ENCODE measurements at places on chromosomes 4 and X.
A peak's percentile ranks its signal among the peaks of the same experiment; 100 is the strongest.

DNA sequence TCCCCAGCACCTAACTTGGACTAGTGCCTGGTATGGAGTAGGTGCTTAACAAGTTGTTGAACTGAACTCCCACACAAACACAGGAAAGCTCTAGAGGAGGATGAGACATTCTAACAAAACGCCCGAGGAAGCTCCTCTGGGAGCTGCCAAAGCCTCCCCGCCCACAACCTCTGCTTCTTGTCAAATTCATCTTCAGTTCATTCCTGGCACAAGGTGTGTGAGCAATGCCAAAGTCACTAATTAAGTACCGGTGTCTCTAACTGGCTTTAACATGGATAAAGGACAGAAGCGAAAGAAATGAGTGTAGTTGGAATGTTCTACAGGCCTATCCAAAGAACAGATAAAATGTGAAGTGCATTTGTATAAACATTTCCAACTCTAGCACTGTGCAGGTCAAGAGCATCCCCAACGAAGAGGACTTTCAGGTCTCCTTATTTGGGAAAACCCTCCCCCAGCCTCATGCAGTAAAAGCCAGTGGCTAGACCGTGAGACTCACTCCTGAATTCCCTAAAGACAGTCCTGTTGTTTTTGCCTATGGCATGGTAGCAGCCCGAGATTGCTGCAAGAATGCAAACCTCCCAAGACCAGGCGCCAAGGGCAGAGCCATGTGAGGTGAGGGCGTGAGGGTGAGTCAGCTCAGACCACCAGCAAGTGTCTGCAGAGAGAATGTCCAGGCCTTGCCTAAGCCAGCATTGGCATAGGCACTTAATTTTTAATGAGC lies 72.2 kb upstream of the KLF3 start:
- DNase-seq = no peak

GRCh38 chr4:66035701-66036100 lies 365.4 kb upstream of the EPHA5 start:
- no peak for DNase-seq

- no peak for DNase-seq
Measured at GRCh38 chr4:184288451-184289178, 70.9 kb upstream of the ENPP6 start.

- no peak for DNase-seq
Measured at GRCh38 chr4:40264995-40265909, 68.4 kb downstream of the RHOH start.

DNA sequence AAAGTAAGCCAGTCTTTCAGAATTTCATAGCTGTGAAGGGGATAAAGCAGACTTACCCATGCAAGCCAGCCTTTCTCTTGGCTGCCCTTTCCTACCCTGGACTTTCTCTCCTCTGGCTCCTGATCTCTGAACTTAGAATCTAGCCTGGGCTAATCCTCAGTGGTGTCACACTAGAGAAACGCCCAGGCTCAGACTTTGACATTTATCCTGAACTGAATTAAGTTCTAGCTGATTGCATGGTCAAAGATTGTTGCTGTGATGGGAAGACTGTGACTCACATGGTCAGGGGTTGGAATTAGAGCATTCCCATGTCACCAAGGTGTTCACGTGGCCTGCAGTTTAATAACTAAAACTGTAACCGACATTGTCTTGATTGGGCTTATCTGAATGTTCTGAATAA lies 469.5 kb upstream of the FAT1 start:
- DNase-seq = no peak

- DNase-seq = no peak
Measured at GRCh38 chrX:133985164-133985966, at the start of gene GPC3. Gene GPC3, minus strand, starts transcription at chrX:133985594.

DNA sequence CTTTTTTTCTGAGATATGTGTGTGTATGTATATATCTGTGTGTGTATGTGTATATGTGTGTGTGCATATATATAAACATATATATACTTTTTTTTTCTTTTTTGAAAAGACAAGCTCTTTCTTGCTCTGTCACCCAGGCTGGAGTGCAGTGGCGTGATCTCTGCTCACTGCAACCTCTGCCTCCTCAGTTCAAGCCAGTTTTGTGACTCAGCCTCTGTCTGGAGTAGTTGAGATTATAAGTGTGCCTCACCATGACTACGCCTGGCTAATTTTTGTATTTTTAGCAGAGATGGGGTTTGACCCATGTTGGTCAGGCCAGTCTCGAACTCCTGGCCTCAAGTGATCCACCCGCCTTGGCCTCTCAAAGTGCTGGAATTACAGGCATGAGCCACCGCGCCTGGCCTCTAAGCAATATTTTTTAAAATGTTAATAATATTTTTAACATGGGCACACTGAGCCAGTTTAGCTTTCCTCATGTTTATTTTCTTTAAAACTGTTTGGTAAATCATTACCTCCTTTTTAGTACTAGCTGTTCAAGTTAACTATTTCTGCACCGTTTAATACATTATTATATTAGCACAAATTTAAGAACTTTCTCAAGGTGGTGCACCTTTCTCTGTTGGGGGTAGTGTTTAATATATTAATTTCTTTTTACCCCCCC lies 33.3 kb downstream of the BBS12 start:
- DNase-seq = no peak

DNA sequence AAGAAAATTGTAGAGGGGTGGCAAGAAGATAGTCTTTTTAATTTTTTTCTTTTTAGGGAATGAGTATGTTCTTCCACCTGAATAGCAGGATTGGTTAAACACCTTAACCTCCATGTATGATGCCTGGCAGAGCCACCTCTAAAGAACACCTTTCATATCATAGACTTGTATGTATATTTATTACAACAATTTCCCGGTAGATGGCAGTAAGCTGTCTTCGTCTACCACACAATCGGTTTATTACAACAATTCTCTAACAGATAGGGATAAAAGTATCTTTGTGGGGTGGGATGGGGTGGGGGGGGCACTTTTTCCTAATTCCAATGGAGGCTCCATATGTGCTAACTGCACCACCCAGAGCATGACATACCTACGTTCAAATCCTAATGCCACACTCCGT lies 255.5 kb downstream of the LDB2 start:
- no peak for DNase-seq

- DNase-seq = no peak
Measured at GRCh38 chr4:87838890-87839591, 6.3 kb downstream of the MEPE start.

DNA sequence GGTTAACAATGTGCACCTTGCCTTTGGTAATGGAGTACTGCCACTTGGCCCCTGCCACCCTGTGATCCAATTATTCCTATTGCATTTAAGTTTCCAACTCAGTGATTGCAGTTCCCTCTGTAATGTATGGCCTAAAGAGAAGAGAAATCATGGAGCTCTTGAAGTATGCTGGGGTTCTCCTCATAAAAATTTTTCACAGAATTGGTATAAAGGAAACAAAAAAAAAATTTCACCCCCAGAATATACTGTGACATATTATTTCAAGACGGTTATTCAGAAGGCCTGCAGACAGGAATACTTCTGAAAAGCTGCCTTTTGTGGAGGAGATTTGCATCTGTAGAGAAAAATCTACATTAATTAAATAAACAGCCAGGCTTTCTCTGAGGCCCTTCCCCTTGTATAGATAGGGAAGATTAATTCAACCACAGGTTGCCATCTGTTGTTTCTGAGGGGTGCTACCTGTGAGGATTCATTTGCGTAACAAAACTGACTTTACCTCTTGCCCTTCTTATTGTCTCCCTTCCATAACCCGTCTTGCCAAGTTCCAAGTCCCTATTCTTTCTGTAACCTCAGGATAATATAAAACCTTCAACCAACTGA lies 94.8 kb upstream of the LANCL3 start:
- no peak for DNase-seq

- DNase-seq = no peak
Measured at GRCh38 chr4:7186516-7187167, 5.7 kb upstream of the SORCS2 start.

GRCh38 chr4:31595496-31595895 lies 875.3 kb downstream of the PCDH7 start:
- DNase-seq = no peak

DNA sequence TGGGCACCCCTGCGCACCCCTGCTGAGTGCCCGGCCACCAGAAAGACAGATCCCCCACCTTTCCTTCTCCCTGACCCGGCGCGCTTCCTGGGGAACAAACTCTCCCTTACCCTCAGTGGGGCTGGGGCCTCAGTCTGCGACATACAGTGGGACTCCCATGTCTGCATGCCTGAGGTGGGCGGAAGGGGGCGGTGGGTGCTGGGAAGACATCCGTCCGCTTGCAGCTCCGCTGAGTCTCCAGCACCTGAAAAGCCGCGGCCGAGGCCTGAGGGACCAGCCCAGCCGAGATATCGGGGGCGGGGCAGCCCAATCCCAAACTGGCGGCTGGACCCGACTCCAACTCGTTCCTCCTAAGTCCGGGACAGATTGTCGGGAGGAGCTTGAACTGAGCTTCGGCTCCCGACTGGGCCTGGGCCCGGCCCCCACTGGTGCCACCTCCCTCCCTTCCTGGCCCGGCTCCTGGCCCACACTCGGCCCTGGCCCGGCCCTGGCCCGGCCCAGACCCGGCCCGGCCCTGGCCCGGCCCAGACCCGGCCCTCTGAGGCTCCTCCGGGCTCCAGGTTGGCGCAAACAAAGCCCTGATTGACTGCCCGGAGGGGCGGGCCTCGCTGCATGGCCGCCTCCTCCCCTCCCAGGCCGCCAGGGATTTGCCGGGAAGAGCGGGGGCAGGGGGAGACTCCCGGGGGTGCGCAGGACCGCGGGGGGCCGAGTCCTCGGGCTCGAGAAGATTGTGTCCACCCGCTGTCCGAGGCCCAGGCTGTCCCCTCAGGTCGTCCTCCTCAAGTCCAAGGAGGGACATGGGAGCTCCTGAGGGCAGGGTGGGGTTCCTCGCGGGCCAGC lies 877 bp upstream of the SLC16A2 start:
- DNase-seq = peak; percentile 4
